Activated CD4-positive, alpha-beta T cell treated with anti-CD3 and anti-CD28 coated beads, Interleukin-2, amount 50 U/mL, for 24 hours (primary cell): ENCODE measurements at places on chromosomes 2 and 18.

DNA sequence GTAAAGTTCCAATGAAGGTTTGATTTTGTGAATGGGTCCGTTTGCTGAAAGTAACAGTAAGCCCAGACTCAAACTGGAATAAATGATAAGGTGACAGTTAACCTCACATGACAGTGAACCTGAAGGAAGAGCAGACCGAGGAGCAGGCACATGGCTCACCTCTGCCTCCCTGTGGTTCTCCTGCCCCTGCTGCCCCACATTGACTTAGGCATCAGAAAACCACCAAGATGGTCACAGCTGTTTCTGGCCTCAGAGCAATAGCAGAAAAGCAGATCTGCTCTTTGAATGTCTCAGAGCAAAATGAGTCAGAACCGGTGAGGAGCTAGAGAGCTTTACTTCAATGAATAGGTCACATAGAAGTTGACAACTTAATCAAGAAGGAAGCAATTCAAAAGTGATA is 487.6 kb downstream of the METTL4 start:
- no peak for DNase-seq

GRCh38 chr18:62877411-62878221 is 162.3 kb downstream of the PHLPP1 start:
- DNase-seq: no peak

DNA sequence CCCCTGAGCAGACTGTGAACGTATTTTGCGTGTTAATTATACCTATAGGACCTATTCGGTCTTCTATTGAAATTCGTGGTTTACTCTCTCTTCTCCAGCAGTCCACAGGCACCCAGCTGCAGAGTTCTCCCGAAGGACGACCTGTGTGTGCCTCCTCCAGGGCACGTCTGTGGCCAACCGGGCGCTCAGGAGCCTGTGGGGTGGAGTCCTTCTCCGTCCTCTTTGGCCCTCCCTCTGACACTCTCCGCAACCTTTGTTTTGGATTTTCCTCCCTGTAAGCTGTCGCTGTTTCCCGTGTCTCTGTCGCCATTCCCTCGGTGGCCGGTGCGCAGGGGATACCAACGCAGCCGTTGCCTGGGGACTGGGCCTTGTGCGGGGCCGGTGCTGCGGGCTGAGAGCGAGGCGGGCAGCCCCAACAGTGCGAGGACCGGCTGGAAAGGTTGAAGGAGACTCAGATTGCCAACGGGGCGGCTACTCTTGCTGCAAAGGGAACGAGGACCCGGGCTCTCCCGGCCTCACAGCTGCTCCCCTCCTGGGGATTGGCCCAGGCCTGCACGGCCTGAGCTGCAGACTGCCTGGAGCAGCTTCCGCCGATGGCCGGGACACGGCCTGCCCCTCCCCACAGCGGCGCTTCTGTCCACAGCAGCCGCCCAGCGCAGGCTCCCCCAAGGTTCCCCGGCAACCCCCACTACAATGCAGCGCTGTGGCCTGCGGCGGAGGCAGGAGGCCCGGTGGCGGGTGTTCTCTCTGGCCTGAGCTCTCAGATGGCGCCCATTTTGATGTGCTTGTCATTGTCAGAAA is 221.0 kb downstream of the MTX2 start:
- no peak for DNase-seq

- no peak for DNase-seq
Observed at GRCh38 chr2:231326404-231326803, 69.1 kb upstream of the B3GNT7 start.

DNA sequence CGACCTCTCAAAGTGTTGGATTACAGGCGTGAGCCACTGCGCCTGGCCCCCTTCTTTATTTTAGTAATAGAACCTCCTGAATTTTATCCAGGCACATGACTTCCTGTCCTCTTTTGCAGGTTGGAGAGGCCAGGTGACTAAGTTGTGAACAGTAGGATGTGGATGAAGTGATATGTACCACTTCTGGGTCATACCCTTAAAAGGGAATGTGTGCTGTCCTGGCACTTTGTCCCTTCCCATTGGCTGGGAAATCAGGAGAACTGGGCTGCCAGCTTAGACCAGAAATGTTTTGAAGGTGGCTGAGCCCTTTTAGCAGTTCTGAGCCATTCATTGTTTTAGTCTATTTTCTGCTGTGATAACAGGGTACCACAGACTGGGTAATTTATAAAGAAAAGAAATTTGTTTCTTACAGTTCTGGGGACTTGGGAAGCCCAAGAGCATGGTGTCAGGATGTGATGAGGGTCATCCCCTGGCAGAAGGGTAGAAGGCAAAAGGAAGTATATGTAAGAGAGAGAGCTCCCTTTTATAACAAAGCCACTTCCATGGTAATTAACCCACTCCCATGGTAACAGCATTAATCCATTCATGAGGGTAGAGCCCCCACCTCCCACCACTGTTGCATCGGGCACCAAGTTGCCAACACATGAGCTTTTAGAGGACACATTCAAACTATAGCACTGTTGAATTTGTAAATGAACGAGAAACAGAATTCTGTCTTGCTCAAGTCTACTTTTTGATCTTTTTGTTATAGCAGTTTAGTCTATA is 79.1 kb downstream of the TTC27 start:
- DNase-seq: no peak

- DNase-seq: no peak
Observed at GRCh38 chr2:2805263-2805662, 474.2 kb upstream of the MYT1L start.

- peak; percentile 25 for DNase-seq
Observed at GRCh38 chr18:23487738-23488570, 15.4 kb upstream of the RMC1 start.

- DNase-seq: no peak
Observed at GRCh38 chr18:37565977-37566478, 430 bp upstream of the CELF4 start.

GRCh38 chr18:56068701-56069100 is 480.7 kb upstream of the TCF4 start:
- no peak for DNase-seq

- DNase-seq: no peak
Observed at GRCh38 chr2:205998583-205998982, 87.4 kb downstream of the INO80D start.

DNA sequence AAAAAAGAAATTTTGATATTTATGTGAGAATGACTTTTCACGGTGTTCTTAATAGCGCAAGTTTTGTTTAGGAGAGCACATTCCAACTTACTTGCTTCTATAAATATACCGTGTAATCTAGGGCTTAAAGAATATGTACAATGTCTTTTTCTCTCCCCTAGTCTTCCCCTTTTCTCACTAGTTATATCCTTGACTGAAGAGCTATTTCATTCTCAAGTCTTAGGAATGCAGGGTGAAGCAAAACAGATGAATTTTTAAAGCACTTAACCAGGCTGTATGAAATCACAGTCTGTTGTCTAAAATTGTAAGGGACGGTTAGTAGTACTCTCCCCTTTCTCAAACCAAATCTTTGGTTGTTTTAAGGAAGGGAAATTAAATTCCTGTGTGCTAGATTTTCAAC is 29.6 kb upstream of the SLC30A6 start:
- no peak for DNase-seq

- DNase-seq: peak; percentile 3
Observed at GRCh38 chr2:165877565-165878550, 75.7 kb downstream of the TTC21B start.

- no peak for DNase-seq
Observed at GRCh38 chr2:182018218-182018617, 32.6 kb downstream of the PPP1R1C start.

- DNase-seq: no peak
Observed at GRCh38 chr2:51650769-51651168, 618.8 kb upstream of the NRXN1 start.

DNA sequence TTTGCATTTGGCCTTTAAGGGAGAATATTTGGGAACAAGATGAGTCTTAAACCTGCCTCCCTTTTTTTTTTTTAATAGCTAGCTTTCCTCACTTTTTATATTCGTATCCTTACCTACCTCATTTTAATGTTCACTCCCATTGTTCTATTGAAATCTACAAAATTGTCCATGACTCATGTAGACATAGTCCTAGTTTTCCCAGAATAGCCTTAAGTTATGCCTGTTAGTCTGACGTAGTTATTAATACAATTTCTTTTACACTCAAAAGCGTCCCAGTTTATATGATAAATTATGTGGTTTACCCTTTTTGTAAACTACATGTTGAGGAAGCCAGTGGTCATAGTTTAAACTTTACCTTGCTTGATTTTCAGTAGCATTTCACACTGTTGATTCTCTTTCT is 73.4 kb downstream of the UBR3 start:
- no peak for DNase-seq

- DNase-seq: no peak
Observed at GRCh38 chr2:74440378-74441169, 1.2 kb downstream of the RTKN start.

DNA sequence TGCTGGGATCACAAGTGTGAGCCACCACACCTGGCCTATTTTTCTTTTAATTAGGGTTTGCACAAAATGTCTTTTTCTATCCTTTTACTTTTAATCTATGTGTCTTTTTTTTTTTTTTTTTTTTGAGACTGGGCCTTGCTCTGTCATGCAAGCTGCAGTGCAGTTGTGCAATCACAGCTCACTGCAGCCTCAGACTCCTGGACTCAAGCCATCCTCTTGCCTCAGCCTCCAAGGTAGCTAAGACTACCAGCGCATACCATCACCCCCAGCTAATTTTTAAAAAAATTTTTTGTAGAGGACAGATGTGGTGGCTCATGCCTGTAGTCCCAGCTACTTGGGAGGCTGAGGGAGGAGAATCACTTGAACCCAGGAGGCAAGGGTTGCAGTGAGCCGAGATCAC is 27.1 kb downstream of the ADCY3 start:
- DNase-seq: no peak

GRCh38 chr18:12658426-12659138 is 675 bp upstream of the SPIRE1 start:
- DNase-seq: no peak

- DNase-seq: no peak
Observed at GRCh38 chr2:110785439-110785838, 53.1 kb downstream of the ACOXL start.

- DNase-seq: no peak
Observed at GRCh38 chr2:163351966-163352365, 383.8 kb downstream of the FIGN start.

DNA sequence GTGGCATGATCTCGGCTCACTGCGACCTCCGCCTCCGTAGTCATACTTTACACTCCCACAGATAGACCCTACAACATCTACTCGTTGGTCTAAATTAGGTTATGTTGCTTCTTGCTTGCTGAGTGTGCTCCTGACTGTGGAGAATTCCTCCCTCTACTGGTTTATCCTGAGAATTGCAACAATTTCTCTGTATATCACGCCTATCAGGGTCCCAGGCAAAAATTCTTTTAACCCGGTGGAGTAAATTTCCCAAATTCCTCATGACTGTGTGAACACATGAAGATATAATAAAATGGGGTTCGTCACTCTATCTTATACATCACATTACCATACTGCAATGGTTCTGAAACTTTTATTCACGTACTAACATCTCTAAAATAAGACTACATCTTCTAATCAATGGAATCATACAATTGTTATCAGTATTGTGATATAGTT is 156.7 kb downstream of the EVA1A start:
- DNase-seq: no peak

DNA sequence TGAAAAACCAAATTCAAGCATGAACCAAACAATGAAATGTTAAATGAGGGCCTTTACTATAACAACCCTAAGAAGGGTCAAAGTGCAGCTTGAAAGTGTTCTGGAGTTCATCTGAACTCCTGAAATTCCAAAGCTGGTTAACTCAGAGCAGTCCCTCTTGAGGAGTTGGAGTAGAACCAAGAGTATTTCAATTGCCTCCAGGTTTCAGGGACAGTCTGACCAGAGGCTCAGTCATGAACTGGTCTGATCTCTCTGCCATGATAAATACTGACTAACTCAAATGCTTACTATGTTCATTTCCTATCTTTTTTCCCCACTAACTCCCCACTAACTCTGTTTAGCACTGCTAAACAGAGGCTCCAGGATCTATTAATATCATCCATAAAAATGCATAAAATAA is 2.7 kb downstream of the STARD7 start:
- DNase-seq: no peak

DNA sequence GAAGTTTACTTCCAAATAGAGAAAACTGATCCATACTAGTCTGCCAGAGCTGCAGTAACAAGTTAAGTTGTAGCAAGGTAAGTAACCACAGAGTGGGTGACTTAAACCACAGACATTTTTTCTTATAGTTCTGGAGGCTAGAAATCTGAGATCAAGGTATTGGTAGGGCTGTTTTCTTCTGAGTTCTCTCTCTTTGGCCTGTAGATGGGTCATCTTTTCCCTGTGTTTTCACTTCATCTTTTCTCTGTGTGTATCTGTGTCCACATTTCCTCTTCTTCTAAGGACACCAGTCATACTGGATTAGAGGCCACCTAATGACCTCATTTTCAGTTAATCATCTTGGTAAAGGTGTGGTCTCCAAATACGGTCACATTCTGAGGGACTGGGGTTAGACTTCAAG is 142.9 kb upstream of the MEX3C start:
- no peak for DNase-seq

- DNase-seq: no peak
Observed at GRCh38 chr2:7119132-7119835, 202.1 kb downstream of the RNF144A start.

DNA sequence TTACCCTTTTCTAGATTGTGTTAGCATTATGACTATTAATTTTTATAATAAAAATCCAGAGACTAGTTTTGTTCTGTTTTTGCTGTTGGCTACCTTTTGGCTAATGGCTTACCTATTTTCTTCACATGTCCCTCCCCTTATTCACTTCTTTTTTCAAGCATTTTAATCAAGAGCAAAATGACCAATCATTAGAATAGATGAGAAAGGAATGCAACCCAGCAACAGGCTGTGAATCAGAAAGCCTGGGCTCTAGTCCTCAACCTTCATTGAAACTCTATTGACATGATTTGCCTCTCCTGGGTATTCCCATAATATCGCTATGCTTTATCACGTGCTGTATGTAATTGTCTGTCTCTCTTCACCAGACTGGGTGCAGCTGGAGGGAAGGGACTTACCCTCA is 370.1 kb downstream of the IRS1 start:
- DNase-seq: no peak

GRCh38 chr2:4336864-4337263 is 633.5 kb downstream of the DCDC2C start:
- no peak for DNase-seq

DNA sequence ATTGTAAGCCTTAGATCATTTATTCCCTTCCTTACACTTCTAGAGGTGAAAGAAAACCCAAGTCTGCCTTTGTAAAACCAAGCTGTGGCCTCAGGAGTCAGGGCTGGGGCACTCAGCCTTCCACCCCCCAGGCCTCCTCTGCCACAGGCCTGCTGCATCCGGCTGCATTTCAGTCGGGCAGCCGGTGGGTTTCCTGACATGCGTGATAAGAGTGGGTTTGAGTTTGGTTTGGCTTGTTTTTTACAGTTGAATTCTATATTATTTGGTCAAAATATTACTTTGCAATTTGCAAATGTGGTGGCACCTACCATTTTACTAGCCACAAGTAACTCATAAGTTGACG is 42.4 kb downstream of the ADI1 start:
- no peak for DNase-seq
